Glutamatergic neuron (in vitro differentiated cells): ENCODE measurements at places on chromosomes 4 and X.

DNA sequence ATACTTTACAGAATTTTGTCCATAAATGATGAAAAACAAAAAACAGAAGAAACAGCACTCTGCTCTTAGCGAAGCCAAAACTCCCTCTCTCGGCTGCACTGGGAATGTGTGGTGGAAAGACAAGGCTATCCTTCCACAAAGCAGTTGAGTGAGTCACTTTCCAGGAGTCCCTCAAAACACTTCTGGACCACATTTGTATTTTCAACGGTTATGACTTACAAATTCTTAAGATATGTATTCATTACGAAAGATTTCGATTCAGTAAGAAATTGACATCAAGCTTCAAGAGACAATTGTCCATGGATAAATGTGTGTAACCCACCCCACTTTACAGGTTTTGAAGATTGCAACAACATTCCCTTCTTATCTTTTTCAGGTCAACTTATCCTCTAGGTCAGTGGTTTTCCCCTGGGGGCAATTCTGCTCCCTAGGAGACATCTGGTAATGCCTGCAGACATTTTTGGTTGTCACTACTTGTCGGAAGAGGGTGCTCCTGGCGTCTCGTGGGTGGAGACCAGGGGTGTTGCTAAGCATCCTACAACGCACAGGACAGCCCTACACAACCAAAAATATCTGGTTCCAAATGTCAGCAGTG is 66.7 kb upstream of the MTNR1A start:
- no peak for DNase-seq

GRCh38 chrX:45274576-45274975 is 73.9 kb upstream of the DIPK2B start:
- DNase-seq, result no peak

- DNase-seq, result no peak
Measured at GRCh38 chr4:32226204-32226603, 1506.0 kb downstream of the PCDH7 start.

GRCh38 chr4:115970859-115971258 is 857.4 kb upstream of the NDST4 start:
- DNase-seq, result no peak

- no peak for DNase-seq
Measured at GRCh38 chr4:156169861-156170260, 216.2 kb upstream of the CTSO start.

GRCh38 chr4:114272226-114272625 is 292.8 kb upstream of the ARSJ start:
- DNase-seq, result no peak

GRCh38 chr4:162675661-162676060 is 491.0 kb downstream of the NAF1 start:
- DNase-seq, result no peak

- no peak for DNase-seq
Measured at GRCh38 chr4:53847965-53848364, 216.4 kb downstream of the CHIC2 start.

DNA sequence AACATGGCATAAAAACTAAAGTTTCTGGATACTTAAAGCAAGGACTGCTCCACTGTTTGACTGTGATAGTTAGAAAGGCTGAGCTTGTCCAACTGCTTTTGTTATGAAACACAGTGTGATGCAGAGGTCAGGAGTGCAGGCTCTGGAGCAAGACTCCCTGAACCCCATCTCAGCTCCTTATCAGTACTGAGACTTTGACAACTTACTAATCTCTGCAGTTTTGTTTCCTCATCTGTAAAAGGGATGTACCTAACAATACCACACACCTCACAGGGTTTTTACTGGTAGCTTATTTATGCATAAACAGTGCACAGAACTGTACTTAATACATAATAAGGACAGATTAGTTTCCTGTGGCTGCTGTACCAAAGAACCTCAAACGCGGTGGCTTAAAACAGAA is 804.3 kb downstream of the FSTL5 start:
- no peak for DNase-seq

DNA sequence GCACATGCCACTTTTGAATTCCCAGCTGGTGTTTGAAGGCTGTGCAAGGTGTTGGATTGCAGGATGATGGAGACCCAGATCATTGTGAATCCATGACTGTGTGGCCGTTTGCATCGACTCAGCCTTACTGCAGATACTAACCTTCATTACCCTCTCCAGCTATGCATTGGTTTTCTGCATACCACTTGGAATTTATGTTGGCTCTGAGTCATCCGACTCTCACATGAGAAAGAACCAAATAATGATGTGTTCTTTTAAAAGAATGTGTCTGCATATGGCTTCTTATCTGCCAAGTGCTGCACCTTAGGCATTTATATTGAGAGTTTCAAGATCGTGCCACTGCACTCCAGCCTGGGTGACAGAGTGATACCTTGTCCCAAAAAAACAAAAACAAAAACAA is 106.7 kb upstream of the PRKX start:
- no peak for DNase-seq

- no peak for DNase-seq
Measured at GRCh38 chr4:145736241-145736831, 56.4 kb downstream of the C4orf51 start.

DNA sequence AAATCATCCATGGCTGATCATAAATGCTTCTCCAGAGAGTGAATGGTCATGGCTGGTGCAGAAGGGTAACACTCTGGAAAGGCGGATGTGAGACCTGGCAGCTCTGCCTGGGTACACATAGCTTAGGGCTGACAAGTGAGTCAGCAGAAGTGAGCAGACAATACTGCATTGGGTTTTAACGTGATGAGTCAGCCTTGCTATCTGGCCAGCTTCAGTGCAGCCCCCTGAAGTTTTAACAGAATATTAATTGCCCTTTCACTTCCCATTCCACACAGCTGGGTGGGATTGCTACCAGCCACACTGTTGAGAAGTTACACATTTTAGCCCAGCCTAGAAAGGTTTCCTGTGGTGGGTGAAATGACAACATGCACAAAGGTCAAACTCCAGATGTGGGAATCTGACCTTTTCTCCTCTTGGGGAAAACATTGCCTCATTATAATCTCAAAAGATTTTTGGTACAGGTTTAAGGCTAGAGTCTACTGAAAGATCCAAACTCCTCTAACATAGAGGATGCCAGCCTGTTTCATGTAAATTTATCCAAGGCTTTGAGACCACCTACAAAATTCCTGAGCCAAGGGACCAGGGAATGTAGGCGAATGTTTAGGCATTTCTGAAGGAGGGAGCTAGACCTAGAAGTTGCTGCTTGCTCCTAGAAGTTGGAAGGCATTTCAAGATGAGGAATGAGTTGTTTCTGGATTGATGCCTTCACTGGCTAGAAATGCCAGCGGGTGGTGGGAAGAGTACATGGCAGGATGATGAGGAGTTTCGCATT is 230.3 kb upstream of the PGRMC2 start:
- no peak for DNase-seq

- DNase-seq, result no peak
Measured at GRCh38 chr4:120812216-120812615, 110.3 kb downstream of the PRDM5 start.

DNA sequence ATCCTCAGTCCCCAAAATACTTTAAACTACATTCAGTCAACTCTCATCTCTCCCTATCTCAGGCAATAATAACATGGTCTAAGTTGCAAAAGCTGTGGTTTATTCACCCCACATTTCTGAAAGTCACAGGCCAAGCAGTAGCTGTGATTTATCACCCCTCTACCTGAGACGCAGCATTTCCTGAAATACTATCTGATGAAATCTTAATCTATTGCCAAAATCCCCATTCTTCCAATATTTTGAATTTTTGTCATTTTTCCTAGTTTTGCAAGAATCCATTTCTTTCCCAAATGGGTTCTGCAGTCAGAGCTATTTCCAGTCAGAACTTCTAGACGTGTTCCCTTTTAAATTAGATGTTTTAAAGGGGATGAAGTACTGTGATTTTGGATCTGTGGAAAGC is 148.3 kb downstream of the BANK1 start:
- no peak for DNase-seq

- no peak for DNase-seq
Measured at GRCh38 chr4:144714166-144714565, 68.2 kb downstream of the HHIP start.

DNA sequence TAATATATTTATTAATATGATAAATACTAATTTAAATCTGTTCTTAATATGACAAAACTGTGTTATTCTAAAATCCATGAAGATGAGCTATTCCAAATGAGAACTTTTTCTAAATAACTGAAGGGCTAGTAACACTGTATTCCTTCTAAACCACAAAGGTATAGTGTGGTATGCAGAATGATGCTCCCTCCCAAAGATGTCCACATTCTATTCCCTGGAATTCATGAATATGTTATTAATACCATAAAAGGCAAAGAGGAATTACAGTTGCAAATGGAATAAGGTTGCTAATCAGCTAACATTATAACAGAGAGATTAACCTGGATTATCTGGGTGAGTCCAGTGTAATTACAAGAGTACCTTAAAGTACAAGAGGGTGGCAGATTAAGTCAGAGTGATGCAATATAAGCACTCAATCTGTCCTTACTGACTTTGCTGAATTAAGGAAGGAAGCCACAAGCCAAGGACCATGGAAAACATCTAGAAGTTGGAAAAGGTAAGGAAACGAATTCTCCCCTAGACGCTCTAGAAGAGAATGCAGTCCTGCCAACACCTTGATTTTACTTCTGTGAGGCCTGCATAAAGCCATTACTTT is 20.7 kb upstream of the MAB21L2 start:
- no peak for DNase-seq

DNA sequence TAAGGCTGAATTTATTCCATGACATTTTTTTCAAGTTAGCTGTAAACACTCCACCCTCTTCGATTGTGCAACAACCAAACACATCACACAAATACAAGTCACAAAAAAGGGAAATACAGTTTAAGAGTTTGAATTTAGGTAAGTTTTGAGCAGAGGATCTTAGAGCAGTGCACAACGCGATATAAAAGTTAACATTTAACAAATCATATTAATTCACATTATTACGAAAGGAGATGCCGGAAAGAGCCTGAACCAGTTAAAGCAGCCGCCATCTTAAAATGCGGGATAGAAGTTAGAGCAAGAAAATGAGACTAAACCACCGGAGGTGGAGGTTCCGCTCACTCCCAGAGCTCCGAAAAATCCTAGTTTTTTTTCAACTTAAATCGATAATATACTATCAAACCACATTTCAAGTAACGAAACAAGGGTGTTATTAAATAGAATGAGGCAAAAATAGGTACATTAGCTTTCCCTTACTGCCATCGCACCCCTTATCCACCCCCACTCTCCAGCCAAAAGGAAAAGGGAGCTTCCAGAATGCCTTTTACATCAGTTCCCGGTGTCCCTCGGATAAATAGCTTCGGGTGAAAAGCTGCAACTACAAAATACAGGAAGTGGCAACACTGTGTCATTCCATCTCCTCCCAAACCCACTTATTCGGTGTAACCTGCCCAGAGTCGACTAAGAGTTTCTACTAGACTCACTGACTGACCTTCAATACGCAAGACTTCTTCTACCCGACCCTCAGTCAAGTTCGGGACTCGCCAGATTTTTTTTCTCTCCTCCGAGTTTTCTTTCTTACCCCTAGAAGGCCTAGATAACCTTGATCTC is 1.9 kb downstream of the UBE2D3 start:
- no peak for DNase-seq

- DNase-seq, result no peak
Measured at GRCh38 chr4:10496200-10496599, 39.0 kb upstream of the ZNF518B start.

- no peak for DNase-seq
Measured at GRCh38 chrX:12210196-12210815, 72.0 kb downstream of the FRMPD4 start.

GRCh38 chrX:145818186-145819113 is 821 bp downstream of the SLITRK2 start:
- peak; percentile 25 for DNase-seq

GRCh38 chr4:106615410-106615945 is 246.9 kb upstream of the GIMD1 start:
- DNase-seq, result no peak
